ENCODE measurements at places on chromosomes 12 and 14.

DNA sequence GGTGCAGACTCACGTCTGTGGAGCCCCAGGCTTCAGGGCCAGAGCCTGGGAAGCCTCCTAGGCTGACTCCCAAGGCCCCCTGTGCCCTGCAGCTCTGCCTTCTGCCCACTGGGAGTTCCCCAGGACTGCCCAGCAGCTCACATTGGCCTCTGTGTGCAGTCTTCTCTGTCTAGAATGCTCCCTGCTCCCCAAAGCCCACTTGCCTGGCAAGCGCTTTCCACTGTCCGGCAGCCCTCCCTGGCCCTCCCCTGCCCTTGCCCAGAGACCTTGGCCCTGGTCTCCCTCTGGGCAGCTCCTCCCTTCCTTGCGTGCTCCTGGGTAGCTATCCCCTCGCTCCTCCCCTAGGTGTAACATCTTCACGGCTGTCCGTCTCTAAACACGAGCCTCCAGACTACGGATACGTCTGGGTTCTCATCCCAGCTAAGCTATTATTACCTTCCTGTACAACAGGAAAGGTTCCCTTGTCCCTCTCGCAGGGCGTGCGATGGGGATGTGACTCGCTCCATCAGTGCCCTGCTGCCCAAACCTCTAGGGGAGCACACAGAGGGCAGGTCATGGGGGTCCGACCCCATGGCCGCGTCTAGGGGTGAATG is 325.5 kb upstream of the RTL1 start:
- DNase-seq = no peak

GRCh38 chr12:77725611-77726010 is 105.1 kb upstream of the NAV3 start:
- no peak for DNase-seq

DNA sequence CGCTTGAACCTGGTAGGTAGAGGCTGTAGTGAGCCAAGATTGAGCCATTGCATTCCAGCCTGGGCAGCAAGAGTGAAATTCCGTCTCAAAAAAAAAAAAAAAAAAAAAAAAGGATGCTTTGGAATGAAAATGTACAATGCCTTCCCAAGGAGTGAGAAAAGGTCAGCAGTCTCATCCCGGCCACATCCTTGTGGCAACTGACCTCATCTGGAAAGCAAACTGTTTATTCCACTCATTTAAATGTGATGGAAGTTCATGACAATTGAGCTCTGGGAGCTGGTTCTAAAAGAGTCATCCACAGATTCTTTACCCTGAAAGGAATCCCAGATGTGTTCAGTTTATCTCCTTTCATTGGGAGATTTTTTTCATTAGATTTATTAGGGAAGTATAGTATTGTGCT is 19.4 kb upstream of the LIMA1 start:
- DNase-seq = no peak

- no peak for DNase-seq
These were observed 39.9 kb downstream of the SNAPC1 start for GRCh38 chr14:61802010-61802568.

- no peak for DNase-seq
These were observed 28.3 kb downstream of the SH2B3 start for GRCh38 chr12:111434049-111434448.

GRCh38 chr14:103994535-103995184 is 52.3 kb upstream of the RD3L start:
- DNase-seq = no peak

- DNase-seq = peak; percentile 33
These were observed 74.7 kb downstream of the RPS6KA5 start for GRCh38 chr14:90985601-90986242.

- DNase-seq = no peak
These were observed 102.6 kb upstream of the LMNTD1 start for GRCh38 chr12:25655702-25656101.

GRCh38 chr12:3200032-3200617 is 122.9 kb downstream of the TSPAN9 start:
- peak; percentile 49 for DNase-seq

DNA sequence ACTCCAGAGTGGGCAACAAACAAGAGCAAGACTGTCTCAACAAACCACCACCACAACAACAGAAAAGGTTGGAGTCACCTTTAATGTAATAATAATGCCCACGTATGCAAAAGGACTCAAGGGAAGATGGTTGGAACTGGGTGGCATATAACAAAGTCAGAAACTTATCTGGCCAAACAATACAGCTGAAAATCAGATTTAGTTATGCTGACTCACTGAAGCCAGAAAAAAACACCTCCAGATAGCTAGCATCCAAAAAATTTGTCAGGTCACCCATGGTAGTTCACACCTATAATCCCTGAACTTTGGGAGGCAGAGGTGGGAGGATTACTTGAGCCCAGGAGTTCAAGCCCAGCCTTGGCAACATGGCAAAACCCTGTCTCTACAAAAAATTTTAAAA is 24.4 kb downstream of the SLC11A2 start:
- DNase-seq = no peak

GRCh38 chr12:52582971-52583456 is 9.4 kb upstream of the KRT74 start:
- DNase-seq = peak; percentile 71

DNA sequence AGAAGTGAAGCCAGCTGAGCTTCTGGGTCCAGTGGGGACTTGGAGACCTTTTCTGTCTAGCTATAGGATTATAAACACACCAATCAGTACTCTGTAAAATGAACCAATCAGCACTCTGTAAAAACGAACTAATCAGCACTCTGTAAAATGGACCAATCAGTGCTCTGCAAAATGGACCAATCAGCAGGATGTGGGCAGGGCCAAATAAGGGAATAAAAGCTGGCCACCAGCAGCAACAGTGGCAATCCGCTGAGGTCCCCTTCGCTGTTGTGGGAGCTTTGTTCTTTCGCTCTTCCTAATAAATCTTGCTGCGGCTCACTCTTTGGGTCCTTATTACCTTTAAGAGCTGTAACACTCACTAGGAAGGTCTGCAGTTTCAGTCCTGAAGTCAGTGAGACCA is 72.3 kb downstream of the NTS start:
- no peak for DNase-seq

- DNase-seq = no peak
These were observed 10.0 kb upstream of the SNRPF start for GRCh38 chr12:95848575-95849388.

- no peak for DNase-seq
These were observed 57.8 kb upstream of the NAP1L1 start for GRCh38 chr12:76142305-76142704.

DNA sequence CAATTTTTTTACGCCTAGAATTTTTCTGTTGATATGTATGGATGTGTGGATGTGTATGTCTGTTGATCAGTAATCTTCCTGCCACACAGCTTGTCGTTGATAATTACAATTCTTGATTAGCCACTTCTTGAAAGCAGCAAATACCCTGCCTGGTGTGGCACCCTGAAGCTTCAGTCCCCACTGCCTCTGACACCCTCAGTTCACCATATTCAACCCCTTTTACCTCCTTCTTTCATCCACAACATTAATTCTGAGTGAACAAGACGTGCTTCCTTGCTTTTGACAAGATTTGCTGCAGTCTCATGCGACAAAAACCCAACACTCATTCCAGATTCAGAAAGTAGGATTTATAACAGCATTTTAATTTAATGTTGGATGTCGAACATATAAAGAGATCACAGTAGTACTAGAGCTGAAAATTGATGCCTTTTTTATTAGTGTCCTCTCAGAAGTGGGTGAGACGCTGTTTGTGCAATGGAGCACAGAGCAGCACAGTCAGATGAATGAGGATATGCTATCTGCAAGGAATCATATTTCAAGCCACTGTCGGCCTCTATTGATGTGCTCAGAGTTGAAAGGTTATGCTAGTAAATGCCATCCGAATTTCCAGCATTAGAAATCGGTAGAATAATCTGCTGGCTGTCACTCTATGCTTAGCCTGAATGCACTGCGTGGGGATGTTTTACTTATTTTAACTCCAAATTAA is 383.7 kb downstream of the EGLN3 start:
- no peak for DNase-seq

- no peak for DNase-seq
These were observed 11.1 kb upstream of the INF2 start for GRCh38 chr14:104678346-104678745.

GRCh38 chr14:100726550-100727085 is at the start of gene DLK1:
DLK1 (plus strand) TSS chr14:100726892; CDS start chr14:100727069, 177 bp downstream.
- DNase-seq = no peak

- DNase-seq = no peak
These were observed 550.8 kb upstream of the TMEM132C start for GRCh38 chr12:127716166-127716565.
